ENCODE measurements at places on chromosomes 5 and 9.

DNA sequence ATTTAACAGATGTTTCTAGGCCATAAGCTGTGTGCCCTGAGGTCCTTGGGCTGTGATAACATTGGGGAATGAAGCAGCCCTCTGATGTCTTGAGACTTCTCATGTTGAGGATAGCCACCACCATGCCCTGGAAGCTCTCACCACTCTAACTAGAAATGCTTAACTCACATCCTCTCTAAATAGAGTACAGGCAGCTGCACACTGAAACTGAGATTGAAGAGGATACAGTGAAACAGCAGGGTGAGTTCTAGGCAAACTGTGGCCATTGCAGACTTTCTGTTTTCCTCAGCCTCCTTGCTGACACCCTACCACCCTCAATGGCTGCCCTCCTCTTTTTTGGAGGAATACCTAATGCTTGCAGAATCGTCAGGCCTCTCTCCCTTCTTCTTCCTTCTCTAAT is 22.4 kb downstream of the UTP15 start:
- no peak for DNase-seq

DNA sequence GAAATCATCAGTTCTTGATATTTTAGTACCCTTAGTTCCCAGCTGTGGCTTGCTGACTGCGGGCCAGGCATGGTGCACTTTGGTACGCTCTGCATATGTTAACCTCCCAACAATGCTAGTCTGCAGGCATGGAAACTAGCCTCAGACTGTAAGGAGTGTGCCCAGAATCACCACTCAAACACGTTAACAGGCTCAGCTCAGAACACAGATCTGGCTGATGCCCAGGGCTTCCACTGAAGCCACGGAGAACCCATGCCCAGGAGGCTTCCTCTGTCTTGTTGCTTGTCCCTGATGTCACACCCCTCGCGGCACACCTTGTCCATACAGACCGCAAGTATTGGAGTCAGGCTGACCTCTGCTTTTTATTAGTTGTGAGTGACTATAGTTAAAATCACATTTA is 187.2 kb upstream of the OTULINL start:
- no peak for DNase-seq

DNA sequence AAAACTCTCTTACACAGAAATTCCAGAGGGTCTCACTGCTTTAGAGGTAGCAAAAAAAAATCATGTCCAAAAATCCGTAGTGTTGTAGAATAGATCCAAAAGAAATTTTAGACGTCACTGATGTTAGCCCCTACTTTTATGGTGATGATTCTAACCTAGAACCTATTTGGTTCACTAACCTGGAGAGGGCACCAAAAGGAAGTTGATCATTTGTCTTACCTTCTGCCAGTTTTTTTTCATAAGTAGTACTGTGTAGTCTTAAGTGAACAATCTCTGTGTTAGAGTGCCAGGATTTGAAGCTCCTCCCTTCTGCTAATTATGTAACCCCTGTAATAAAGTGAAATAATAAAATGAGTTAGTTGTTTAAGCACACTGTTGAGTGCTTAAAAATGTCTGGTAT is 215.2 kb downstream of the SMARCA2 start:
- DNase-seq = no peak

DNA sequence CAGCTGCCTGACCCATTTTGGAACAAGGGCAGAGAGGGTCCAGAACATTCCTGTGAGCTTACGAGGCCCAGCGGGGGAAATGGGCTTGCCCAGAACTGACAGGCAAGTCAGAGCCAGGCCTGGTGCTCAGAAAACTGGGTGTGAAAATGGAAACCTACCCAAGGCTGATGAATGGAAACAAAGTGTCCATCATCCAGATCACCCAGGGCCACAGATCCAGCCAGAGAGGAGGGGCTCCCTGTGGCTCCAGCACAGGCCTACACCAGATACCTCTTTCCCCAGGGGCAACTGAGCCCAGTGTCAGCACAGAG is 3.1 kb downstream of the CLTB start:
- peak; percentile 9 for DNase-seq

- no peak for DNase-seq
Observed at GRCh38 chr5:158170534-158170933, 311.6 kb upstream of the CLINT1 start.

DNA sequence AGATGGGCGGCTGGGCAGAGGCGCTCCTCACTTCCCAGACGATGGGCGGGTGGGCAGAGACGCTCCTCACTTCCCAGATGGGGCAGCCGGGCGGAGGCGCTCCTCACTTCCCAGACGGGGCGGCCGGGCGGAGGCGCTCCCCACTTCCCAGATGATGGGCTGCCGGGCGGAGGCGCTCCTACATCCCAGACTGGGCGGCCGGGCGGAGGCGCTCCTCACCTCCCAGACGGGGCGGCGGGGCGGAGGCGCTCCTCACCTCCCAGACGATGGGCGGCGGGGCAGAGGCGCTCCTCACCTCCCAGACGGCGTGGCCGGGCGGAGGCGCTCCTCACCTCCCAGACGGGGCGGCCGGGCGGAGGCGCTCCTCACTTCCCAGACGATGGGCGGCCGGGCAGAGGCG is 140.2 kb downstream of the WDR70 start:
- DNase-seq = no peak

- no peak for DNase-seq
Observed at GRCh38 chr5:59744531-59744992, 149.0 kb downstream of the PDE4D start.

DNA sequence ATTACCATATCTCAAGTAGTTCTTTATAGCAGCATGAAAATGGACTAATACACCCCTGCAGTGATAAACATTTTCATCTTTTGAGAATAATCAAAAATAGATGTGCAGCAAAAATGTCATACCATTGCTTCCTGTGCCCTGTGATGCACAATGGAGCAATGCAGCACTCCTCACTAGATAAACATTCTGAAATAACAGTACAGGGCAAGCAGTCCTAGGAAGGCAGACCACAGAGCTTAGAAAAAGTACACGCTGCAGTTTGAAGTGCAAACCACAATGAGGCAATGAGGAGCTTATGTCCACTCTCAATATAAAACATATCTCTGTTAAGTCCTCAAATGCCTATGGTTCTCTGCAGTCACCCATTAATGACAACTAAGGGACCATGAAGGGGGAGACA is 367.6 kb downstream of the PDE4D start:
- no peak for DNase-seq

DNA sequence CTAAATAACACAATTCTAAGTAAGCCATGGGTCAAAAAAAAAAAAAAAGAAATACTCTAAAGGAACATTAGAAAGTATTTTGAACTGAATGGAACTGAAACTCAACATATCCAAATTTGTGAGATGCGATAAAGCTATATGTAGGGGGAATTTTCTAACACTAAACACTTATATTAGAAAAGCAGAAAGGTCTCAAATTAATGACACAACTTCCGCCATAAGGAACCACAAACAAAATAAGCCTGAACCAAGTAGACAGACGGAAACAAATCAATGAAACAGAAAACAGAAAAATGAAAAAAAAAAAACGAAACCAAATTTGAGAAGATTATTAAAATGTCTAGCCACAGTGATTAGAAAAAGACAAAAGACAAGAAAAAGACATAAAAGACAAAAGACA is 39.9 kb downstream of the ADAMTS6 start:
- DNase-seq = no peak

DNA sequence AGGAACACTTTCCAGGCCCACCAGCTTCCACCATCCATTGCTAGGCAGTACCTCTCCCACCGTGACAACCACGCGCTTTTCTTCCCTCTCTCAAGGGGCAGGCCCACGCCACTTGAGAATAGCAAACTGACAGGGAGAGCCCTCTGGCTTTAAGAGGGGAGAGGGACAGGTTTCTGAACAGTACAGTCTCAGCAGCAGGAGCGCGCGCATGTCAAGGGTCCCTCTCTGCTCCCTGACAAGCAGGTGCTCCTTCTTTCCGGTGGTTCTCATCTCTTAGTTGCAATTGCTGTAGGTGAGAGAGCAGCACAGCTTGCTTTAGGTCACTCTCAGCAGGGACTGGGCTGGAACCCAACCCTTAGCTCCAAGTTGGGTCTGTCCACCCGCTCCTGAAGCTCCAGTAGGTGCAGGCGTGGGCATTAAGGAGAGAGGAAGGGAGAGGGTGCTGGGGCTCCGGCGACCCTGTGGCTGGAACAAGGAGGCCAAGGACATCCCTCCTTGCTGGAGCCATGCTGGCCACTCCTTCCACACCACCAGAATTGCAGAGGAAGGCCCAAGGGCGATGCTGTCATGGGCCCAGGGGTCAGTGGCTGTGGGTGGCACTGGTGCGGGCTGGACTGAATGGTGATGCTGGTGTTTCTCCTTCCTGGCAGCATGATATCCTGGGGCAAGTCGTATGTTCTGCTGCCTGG is 9.0 kb upstream of the PHF2 start:
- no peak for DNase-seq

DNA sequence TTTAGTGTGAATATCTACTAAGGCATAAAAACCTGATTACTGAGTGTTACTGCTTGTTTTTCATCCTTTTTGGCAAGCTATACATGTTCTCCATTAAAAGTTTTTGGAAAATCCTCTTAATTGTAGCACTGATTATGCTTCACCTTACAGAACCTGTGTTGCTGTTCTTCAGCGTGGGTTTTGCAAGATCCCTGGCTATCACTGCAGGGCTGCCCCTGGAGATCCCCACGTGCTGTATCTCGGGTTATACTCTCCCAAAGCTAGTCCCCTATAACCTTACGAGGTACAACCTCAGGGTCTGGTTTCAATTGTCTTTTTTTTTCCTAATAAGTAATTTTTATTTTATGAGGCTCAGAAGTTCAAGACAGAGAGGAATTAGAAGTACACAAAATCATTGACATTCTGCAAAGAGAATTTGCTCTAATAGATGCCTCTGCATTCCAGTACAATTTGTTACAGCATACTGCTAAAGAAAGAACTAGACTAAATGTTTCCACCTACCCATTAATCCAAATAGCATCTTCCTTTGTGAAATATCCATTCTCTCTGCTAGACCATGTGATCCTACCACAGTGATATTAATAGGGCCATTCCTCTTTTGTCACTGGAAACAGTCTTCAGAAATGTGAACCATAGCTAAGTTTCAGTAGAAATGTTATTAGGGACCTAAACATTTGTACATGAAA is 25.8 kb upstream of the CAMK4 start:
- DNase-seq = no peak

DNA sequence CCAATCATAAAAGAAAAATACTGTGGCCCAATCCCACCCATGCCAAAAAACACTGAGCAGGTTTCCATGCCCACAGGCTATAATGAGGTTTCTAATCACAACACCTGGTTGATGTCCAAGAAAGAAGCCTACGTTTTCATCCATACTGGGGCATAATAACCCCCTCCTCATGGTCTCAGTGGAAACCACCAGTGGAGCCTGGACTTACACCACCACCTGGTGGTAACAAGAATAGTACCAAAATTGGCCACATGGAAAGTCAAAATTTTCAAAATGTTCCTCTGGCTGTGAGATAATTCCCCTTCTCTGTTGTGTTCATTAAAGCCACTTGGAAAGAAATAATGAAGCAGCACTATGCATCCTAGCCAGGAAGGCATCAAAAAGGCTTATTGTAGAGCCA is 687.3 kb upstream of the ST8SIA4 start:
- peak; percentile 7 for DNase-seq

DNA sequence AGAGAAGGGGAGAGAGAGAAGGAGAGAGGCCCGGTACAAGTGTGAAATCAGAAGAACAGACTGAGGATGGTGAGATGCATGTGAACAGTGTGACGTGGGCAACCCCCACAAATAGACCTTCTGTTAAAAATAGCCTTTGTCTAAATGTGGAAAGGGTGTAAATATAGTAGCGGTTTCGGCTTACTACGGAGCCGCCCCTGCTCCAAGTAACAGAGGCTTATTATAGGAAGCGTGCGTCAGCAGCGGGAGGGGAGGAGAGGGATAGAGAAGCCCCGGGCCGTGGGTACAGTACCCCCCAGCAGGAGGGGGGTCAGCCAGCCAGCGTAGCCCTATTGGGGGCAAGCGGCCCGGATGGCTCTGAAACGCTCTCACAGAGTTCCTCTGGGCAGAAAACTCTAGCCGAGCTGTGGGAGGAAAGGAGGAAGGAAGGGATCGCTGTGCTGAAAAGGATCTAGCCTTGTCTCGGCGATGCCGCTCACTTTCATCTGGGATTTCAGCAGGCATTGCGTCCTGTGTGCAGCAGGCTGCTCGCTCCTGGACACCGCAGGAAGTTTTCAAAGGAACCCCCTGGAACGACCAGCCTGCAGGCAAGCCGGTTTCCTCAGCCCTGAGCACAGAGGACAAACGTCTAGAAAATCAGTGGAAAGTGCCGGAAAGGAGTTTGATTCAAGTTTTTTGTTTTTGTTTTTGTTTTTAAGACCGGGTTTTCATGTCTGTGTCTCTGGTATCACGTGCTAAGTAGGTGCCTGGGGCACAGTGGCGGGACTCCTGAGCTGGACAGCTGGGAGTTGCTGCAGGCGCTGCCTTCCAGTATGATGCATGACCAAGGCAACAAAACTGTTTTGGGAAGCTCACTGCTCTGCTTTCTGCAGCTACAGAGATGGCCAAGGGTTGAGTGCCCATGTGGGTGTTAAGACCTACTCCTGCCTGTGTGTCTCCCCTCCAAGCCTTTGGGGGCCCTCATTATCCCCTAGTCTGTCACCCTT is 146.6 kb downstream of the SEC61B start:
- DNase-seq = no peak

- DNase-seq = no peak
Observed at GRCh38 chr5:50697739-50698138, 31.3 kb downstream of the PARP8 start.

GRCh38 chr9:137227054-137227852 is at the start of gene RNF224:
Gene RNF224 (plus strand): TSS chr9:137227502. CDS start chr9:137228336, 834 bp downstream.
- DNase-seq = peak; percentile 91

DNA sequence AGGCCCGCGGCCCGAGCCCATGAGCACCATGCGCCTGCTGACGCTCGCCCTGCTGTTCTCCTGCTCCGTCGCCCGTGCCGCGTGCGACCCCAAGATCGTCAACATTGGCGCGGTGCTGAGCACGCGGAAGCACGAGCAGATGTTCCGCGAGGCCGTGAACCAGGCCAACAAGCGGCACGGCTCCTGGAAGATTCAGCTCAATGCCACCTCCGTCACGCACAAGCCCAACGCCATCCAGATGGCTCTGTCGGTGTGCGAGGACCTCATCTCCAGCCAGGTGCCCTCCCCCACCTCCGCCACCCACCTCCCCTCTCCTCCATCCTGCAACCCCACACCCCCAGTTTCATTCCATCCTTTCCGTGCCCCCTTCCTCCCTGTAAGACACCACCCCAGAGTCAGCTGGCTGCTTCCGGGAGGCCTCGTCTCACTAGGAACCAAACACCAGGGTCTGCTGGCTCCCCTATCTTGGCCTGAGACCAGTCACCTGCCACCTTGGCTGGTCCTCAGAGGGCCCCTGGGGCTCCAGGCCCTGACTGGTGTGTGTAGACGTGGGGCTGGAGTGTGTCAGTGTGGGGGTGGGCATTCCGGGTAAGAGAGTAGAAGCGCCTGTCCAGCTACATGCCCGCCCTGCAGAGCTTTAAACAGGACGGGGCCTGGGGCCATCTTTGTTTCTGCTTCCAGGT is 655 bp downstream of the GRIN1 start:
- DNase-seq = no peak

GRCh38 chr5:39023121-39023520 is 51.1 kb downstream of the RICTOR start:
- DNase-seq = no peak

DNA sequence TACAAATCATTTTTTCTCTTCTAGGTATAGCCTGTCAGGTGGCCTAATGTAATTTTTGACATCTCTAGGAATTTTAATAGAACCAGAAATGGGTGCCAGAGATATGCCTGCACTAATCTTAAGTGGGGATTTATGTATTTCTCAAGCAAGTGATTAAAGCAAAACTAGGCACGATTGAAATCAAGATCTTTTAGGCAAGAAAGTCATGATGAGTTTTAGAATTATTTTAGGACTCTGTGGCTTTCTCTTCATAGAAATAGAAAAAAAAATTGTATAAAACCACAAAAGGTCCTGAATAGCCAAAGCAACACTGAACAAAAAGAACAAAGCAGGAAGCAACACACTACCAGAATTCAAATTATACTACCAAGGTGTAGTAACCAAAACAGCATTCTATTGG is 952 bp upstream of the AMACR start:
- no peak for DNase-seq

All from SK-N-SH (cell line).